ENCODE measurements at places on chromosomes 11 and 22.

DNA sequence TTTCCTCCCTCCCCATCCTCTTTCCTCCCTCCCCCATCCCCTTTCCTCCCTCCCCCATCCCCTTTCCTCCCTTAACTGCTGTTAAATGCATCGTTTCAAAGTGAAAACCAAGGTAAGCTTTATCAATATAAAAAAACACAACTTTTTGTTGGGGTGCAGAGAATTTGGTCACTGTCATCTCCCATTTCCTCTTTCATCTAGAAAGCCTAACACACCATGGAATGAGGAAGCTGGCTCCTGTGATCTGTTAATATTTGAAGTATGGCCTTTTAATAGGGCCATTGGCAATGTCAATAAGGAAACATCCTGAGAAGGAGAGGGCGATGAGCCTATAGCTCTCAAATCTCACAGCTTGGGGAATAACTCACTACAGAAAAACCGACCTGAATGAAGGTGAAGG is 7.0 kb downstream of the EXPH5 start:
- DNase-seq: no peak

- DNase-seq: no peak
Measured at GRCh38 chr11:88151709-88152265, 23.5 kb downstream of the RAB38 start.

- DNase-seq: no peak
Measured at GRCh38 chr11:18005376-18006129, 7.3 kb downstream of the SERGEF start.

DNA sequence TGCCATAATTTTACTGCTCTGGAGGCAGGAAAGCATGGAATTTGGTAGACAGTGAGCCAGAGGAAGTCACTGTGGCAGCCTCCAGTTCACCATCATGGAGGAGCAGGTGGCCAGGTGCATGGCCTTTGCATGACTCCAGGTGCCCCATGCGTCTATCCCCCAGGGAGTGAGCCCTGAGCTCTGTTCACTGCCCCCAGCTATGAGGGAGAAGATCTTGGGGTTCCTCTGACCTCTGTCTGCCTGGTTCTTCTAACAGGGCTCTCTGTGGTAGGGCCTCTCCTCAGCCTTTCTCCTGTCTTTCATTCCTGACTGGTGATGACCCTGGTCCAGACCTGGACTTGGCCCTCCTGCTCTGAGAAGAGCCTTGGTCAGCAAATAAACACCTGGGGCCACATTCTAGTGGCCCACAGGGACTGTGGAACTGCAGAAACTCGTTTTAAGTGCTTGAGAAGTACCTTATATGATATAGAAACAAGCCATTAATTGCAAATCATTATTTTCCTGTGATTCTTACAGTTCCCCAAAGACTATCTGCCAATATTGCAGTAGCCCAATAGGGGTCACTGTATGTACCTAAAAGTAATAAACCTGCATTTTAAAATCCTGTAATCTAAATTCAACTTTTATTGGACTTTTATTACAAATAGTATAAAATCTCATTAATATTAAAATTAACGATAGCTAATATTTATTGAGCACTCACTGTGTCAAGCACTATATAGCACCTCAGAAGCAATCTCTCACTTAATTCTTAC is 120.0 kb upstream of the SYT13 start:
- DNase-seq: no peak

- peak; percentile 34 for DNase-seq
Measured at GRCh38 chr22:46054091-46055073, 77.4 kb upstream of the WNT7B start.

GRCh38 chr11:129861702-129862522 is 33.5 kb downstream of the NFRKB start:
- no peak for DNase-seq
